ENCODE measurements at places on chromosomes 16 and 17. TPM values are rescaled to one million over a fixed set of nuclear protein-coding genes. Genes with fewer than 3 reads are reported as not detected.

The ATP1B2 gene
- total RNA-seq: 62.5 TPM

The KRT27 gene
- total RNA-seq: 0.22 TPM

The CTF1 gene
- 1.6 TPM for total RNA-seq

The FOXC2 gene
- 2.8 TPM for total RNA-seq

The GP1BA gene
- total RNA-seq: 0.22 TPM

The GRAPL gene
- 2.6 TPM for total RNA-seq

The MYH11 gene
- 190 TPM for total RNA-seq

The DRC3 gene
- 13.9 TPM for total RNA-seq

The SCIMP gene
- total RNA-seq: 0.77 TPM

The CARD14 gene
- 4.8 TPM for total RNA-seq

The TLCD2 gene
- 4.1 TPM for total RNA-seq

The KCNH6 gene
- 24.6 TPM for total RNA-seq

The NOG gene
- total RNA-seq: 10.2 TPM

The CMTM2 gene
- not detected for total RNA-seq

The GPR139 gene
- total RNA-seq: 0.38 TPM

The PYY gene
- not detected for total RNA-seq

The TAC4 gene
- total RNA-seq: not detected

The ABAT gene
- total RNA-seq: 42.9 TPM

The AGRP gene
- total RNA-seq: not detected

The ACTG1 gene
- total RNA-seq: 5,635 TPM

The GNAO1 gene
- total RNA-seq: 19.7 TPM

The MYO15B gene
- 185 TPM for total RNA-seq

The INCA1 gene
- total RNA-seq: 1.3 TPM

The KPNB1 gene
- 248 TPM for total RNA-seq

The KRTAP9-2 gene
- total RNA-seq: not detected

The KRTAP1-5 gene
- not detected for total RNA-seq

The RAC3 gene
- 17.8 TPM for total RNA-seq

The OR4D1 gene
- not detected for total RNA-seq

The CD300E gene
- total RNA-seq: not detected

The CD79B gene
- total RNA-seq: 0.77 TPM

The SSTR5 gene
- 2.4 TPM for total RNA-seq

The FZD2 gene
- total RNA-seq: 15.1 TPM

The CX3CL1 gene
- 12.3 TPM for total RNA-seq

The PARD6A gene
- 6.8 TPM for total RNA-seq

The HEATR9 gene
- total RNA-seq: not detected

The ZG16 gene
- not detected for total RNA-seq

The SLC35G6 gene
- total RNA-seq: not detected

The CLEC10A gene
- total RNA-seq: 3.3 TPM

The FN3KRP gene
- 51.3 TPM for total RNA-seq

The TANC2 gene
- total RNA-seq: 71.0 TPM

All from camera-type eye (tissue), 1 donor.